GM19239 (cell line): ENCODE measurements at places on chromosomes 5 and 9.

- no peak for DNase-seq
Observed at GRCh38 chr5:52854301-52854700, 66.6 kb downstream of the ITGA1 start.

DNA sequence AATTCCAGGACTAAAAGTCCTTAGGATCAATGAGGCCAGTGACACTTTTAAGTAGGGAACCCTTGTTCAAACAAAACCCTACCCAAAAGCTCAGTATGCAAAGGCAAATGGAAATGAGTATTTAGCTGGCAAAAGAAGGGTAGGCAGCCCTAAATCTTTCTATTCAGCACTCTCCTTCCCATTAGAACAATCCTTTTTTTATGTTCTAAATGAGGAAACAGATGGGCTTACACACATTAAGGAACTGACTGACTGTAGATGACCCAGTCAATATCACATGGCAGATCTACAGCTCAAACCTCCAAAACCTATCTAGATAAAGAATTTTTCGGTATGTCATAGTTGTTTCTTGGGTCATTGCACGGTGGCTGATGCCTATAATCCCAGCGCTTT, 7.2 kb downstream of the CSNK1A1 start:
- no peak for DNase-seq

GRCh38 chr9:14314424-14314928, 535 bp upstream of the NFIB start:
- peak; percentile 26 for DNase-seq

- no peak for DNase-seq
Observed at GRCh38 chr9:111825468-111826145, 30.9 kb upstream of the SHOC1 start.

DNA sequence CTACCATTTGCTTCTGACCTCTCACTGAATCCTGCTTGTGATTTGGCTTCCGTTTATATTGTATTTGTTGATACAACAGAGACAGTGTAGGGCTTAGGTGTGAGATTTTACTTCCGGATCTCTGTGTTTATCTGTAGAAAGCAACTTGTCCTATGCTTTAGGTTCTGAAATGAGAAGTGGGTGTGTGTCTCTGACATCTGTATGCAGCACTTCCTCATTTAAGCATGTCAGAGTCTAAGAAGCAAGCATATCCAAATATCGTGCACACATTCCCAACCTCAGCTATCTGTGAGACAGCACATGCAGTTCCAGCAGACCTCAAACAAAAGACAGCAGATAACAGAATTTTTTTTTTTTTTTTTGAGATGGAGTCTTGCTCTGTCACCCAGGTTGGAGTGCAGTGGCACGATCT, 16.3 kb downstream of the KLF9 start:
- DNase-seq = peak; percentile 23

DNA sequence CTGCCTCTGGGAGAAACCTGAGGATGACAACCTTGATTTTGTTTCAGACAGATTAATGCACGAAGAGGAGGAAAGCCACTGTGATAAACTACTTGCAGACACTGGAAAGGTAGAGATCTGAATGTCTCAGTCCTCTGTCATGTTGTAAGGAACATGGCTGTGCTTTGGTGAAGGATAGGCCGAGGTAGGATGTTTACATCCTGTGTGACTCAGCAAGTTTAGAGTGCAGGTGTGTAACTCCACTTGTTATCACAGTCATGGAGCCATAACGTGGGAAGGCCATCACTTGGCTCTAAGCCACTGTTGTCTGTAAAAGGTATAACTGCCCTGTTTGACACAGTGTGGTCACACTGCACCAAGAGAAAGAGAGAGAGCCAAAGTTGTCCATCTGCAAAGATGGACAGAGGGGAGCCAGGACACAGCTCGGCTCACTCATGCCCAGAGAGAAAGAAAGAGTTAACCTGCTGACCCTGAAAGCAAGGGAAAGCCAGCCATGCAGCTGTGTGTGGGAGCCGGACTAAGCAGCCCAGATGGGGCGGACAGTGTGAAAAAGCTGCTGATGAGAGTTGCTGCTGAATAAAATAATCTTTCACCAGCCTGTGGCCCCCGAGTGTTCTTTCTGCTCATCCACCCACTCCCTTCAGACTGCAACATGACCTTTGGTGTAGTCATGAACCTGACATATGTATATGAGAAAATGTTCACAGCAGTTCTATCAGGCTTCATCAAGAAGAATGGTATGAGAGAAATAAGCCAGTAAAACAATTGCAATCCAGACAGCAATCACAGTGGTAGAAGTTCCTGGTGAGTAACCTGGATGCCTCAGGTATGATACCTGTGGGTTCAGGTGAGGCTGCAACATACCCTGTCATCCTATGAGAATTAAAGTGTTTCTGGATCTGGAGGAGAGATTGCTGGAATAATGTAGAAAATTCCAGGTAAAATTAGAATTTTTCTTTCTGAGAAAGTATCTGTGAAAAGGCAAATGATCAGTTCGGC, 115.9 kb downstream of the TARS1 start:
- no peak for DNase-seq

DNA sequence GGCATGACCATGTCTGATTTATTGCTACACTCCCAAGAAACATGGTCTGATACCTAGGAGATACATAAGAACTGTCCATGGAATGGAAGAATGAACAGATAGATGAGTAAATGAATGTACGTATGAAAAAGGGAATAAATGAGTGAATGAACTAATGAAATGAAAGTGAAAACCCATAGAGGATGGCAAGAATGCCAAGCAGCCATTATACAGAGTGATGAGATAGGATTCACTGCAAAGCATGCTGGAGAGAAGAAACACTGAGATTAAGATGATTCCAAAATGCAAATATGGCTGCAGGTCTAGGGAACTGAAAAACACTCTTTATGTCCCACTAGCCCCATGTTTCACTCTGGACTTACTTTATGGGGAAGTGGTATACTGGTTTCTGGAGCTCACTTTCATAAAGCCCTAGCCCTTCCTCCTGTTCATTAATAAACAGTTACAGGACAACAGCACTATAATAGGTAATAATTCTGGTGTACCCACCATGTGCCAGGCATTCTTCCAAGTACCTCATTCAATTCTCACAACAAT, 170.3 kb upstream of the RAD23B start:
- DNase-seq = no peak

GRCh38 chr9:91187965-91188344, 173.8 kb downstream of the AUH start:
- no peak for DNase-seq

DNA sequence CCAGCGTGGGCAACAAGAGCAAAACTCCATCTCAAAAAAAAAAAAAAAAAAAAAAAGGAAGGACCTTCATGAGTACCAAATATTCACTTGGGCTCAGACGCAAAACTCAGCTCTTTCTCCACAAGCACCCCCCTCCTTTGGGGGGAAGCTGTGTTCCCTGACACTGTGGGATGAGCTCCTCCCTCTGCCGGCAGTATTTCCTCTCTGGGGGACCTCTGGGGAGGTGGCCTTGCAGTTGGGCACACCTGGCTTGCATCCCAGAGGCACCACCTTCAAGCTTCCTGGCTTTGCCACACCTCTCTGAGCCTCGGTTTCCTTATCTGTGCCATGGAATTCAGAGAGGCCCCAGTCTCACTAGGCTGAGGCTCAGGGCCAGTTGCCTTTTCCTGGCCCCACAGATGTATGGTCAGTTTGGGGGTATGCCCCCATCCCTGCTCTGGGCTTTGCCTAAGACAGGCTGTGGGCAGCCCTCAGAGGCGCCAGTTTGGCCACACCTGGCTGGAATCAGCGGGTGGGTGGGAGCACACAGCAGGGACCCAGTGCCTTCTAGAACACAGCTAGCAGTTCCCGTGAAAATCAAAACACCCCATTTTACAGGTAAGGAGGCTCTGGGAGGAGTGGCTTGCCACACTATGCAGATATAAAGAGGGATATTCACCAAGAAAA, 157.5 kb upstream of the IER5L start:
- DNase-seq = no peak

DNA sequence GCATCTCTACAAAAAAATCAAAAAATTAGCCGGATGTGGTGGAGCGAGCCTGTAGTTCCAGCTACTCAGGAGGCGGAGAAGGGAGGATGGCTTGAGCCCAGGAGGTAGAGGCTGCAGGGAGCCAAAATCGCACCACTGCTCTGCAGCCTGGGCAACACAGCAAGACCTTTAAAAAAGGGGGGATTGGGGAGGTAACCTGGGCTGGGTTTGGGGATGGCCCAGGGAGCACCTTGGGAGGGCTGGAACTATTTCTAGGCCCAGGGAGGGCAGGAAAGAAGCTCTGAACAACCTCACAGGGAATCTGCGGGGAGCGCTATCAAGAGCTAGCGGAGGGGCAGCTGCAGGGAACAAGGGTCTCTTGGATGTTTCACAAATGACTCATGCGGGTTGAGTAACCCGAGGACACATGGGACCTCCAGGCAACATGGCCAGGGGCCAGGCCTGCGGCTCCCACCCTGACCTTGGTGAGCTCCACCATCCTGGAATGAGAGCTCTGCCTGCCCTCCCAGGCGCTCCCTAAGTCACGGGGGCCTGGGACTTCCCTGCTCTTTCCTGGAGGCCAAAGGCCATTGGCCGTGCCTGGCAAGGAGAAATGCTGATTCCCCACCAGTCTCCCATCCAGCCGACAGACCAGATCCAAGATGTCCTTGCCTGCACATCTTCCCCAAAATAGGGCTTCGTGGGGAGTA, 23.4 kb downstream of the SARDH start:
- DNase-seq = no peak

- no peak for DNase-seq
Observed at GRCh38 chr5:176391999-176392398, 3.4 kb downstream of the HIGD2A start.

- DNase-seq = no peak
Observed at GRCh38 chr5:56737951-56738606, 77.3 kb upstream of the MAP3K1 start.

- peak; percentile 13 for DNase-seq
Observed at GRCh38 chr5:89343666-89344065, 460.7 kb upstream of the MEF2C start.

DNA sequence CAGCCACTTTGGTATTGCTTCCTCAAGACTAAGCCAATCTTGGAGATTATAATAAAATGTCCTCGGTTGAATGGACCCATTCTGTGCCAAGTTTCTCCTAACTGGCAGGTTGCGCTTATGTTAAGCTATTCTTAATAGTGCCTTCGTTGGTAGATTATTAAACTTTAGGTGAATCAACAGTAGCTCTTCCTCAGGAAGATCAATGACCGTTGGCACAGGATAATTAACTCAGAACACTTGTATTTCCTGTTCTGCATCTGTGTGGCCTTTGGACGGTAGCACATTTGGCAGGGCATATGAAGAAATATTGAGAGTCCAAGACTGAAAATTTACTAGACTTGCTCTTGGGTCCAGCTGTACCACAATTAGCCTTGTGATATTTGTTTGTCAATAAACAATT, 402.9 kb downstream of the MLLT3 start:
- DNase-seq = no peak

GRCh38 chr9:33633636-33634035, 109.6 kb downstream of the ANKRD18B start:
- DNase-seq = no peak

DNA sequence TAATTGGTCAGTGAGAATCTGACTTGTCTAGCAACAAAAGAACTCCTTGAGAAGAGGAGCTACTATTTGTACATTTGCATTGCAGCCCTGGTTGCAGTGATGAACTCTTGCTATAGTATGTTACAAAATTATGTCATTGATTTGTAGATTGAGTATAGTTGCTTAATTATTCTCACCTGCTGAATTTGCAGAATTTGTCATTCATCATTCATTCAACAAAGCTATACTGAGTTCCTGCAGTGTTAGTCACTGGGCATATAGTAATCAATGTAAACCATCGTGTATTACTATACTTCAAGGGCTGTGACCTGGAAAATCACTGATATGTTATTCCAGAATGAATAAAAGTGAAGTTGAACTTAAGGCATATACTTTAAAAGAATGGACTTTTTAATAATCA, 50.1 kb downstream of the SLC1A3 start:
- no peak for DNase-seq

DNA sequence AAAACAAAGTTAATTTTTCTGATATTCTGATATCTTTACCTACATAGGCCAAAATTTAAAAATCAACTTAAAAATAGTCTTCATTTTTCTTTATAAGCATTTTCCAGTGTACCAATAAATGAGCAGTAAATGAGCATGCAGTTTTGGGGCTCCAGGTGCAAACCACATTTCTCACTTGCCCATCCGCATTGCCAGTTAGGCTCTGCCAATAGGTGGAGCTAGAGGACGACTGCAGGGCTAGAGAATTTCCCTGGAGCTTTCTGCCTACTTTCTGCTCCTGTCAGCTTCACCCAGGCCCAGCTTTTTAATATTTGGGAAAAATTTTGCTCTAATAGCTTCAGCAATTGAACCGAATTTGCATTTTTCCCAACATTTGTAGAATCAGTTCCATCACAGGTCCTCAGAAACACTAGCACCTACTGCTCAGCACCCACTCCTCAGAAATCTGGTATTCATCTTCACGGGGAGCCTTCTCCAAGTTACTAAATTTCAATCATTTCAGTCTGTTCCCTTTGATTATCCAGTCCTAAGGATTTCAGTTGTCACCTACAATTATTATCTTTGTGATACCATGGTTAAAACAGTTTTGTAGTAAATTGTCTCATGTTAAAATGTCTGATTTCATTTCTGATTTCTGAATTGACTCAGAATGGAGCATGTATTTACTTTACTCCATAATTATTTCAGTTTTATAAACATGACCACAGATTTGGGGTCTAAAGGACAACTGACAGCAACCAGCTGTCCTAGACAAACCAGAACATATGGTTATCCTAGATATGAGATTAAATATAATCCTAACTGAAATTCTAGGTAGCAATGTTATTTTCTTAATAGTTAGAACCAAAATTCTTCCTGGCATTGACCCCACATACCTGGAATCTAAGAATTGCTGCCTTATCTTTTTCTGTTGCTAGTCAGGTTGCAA, 104.6 kb upstream of the FAM174A start:
- DNase-seq = peak; percentile 4

DNA sequence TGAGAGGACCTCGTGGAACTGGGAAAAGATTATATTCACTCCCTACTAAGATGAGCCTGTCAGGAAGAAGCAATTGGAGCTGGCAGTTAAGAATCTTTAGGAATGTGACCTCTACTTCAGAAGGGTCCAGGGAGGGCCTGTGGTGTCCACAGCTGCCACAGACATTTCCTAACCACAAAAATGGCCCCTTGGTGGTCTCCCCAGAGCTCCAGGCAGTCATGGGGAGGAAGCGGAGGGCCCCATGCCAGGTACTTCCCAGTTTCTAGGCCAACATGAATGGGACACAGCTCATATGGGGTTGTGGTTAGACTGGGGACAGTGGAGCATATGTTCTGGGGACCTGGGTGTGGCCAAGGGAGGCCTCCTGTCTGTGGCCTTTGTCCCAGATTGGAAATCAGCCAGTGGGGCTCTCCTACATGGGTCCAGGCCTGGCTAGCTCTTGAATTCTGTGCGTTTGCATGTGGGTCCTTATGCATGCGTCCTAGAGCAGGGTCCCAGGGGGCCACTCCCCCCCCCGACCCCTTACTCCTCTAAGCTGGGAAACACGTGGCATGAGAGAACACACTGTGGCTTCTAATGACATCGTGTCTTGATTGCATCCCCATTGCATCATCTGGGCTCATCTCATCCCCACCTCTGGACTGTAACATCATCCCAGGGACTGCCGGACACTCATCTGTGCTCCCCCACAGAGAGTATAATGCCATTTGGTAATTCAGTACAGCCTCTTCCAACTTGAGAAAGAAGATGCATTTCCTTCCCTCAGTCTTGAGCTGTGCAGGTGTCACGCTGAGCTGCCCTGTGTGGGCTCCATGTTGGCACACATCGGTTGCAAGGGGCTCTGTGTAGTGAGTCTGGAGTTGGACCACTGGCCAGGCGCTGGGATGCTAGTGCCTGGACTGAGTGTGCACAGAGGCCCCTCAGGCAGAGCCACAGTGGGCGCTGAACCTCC, 31.3 kb downstream of the IRF1 start:
- DNase-seq = no peak
